ENCODE measurements at places on chromosomes 6 and 20. TPM values are rescaled to one million over a fixed set of nuclear protein-coding genes. Genes with fewer than 3 reads are reported as not detected.

Gene CCR6
- total RNA-seq = 4.0 TPM

Gene FLRT3
- not detected for total RNA-seq

Gene NMBR
- not detected for total RNA-seq

Gene RMND1
- total RNA-seq = 21.5 TPM

GRCh38 chr6:115885636-115886366 lies 174.9 kb downstream of the FRK start:
- DNase-seq = no peak

DNA sequence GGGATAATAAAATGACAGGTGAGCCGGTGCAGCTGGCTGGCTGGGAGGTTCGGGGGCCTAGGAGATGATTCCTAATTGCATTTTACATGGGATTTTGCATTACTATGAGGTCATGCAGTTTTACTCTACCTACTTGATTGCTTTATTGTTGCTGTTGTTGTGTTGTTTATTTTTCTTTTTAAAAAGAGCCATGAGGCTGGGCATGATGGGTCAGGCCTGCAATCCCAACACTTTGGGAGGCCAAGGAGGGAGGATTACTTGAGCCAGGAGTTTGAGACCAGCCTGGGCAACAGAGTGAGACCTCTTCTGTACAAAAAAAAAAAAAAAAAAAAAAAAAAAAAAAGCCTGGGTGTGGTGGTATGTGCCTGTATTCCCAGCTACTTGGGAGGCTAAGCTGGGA lies 104.8 kb downstream of the GJA1 start:
- DNase-seq = no peak

DNA sequence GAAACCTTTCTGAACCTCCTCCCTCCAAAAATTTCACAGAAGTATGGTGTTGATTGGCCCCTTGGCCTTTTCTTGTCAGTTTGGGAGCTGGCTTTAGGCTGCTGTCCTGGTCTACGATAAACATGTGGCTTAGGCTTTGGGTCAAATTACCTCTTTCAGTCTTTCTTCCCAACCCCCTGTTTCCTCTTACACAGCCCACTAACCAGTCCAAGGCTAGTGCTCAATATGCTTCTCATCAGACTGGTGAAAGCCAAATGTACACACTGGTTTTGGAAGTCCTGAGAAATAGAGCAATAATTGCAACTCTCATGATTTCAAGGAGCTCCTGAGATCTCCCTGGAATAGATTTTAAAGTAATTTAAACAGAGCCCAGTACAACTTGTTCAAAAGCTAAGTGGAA lies 933.7 kb upstream of the GJE1 start:
- DNase-seq = no peak

DNA sequence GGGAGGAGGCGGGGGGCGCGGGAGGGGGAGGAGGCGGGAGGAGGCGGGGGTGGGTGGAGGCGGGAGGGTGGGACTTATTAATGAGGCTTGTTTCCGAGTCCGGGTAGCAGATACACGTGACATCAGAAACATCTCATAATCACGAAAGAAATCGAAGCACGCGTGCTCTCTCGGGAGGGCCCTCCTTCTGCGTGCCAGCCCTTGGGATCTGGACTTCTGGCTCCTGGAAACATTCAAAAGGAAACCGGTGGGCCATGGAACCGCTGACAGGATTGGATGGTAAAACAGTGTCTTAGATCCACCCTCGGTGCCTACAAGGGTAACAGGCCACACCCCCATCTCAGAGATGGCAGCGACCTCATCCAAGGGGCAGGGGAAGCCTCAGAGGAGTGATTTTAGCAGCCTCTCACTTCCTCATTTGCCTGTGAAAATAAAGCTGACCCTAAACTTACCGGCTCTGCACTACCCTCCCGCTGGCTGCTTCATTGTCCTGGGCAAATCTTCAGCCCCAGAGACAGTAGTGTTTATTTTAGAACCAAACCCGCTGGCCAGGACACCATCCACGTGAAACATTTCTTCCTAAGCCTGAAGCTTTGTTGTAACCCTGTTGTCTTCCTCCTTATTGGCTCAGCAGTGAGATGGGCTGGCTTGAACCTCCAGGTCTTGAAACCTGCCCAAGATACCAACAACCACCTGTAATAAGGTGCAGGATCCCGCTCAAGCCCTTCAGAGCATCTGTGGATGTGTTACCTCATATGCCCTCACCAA lies 97.5 kb downstream of the PSMG4 start:
- peak; percentile 61 for DNase-seq

- no peak for DNase-seq
Measured at GRCh38 chr6:117409420-117409819, 16.3 kb downstream of the ROS1 start.

DNA sequence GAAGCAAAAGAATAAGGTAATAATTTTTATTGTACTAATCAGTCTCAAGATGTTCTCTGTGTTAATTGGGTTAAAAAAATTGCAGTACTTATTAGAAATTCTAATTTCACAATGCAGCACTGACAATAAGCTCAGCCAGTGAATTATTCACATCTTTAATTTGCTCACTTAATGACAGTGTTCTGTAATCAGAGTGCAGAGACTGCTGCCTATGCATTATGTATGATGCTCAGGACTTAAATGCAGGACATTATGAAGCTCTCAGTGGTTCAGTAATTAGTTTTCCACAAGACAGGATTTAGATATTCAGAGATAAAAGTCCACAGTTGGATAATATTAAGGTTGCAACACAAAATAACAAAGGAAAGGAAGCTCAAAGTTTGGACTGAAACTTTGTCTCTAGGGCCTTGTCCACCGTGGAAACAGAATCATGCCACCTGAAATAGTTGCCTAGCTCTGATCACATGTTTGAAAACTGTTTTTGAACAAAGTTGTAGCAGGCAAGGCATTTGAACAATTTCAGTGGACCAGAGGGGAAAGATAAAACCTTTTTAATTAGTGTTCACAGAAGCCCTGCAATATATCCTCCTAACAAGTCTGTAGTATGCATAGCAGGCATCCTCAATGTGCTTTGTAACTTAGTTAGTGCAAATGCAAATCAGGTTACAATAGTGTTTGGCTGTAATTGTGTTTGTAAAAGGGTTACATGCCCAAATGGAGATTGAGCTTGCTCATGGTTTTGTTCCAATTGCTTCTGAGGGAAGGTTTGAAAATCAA lies 23.7 kb upstream of the MMS22L start:
- DNase-seq = no peak

- DNase-seq = no peak
Measured at GRCh38 chr20:43284486-43284885, 94.8 kb upstream of the PTPRT start.

DNA sequence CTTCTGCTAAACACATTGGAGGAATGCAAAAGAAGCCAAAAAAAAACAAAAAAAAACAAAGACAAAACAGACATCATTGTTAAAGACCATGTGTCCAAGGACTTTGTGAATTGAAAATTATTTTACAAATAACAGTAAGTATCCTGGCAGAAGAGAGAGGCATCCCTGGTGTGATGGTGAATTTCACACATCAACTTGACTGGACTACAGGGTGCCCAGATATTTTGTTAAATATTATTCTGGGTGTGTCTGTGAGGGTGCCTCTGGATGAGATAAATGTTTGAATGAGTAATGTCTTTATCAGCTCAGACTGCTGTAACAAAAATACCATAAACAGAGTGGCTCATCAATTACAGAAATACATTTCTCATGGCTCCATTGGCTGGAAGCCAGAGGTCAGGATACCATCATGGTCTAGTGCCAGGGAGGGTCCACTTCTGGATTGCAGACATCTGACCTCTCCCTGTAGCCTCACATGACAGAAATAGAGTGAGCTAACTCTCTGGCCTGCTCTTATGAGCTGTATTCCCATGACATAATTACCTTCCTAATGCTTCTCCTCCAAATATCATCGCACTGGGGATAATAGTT lies 12.2 kb upstream of the C6orf118 start:
- no peak for DNase-seq

GRCh38 chr6:145272246-145272645 lies 463.1 kb downstream of the EPM2A start:
- no peak for DNase-seq

- no peak for DNase-seq
Measured at GRCh38 chr6:156113631-156114030, 658.0 kb upstream of the NOX3 start.

- DNase-seq = no peak
Measured at GRCh38 chr6:90149280-90149679, 147.4 kb downstream of the BACH2 start.

GRCh38 chr6:115870464-115870863 lies 190.2 kb downstream of the FRK start:
- no peak for DNase-seq

GRCh38 chr6:14372734-14373489 lies 255.3 kb downstream of the CD83 start:
- DNase-seq = no peak

GRCh38 chr6:106275692-106276091 lies 49.9 kb downstream of the ATG5 start:
- DNase-seq = no peak

- no peak for DNase-seq
Measured at GRCh38 chr20:19609642-19610223, 148.3 kb upstream of the RIN2 start.

GRCh38 chr6:149008741-149009140 lies 261.9 kb downstream of the UST start:
- no peak for DNase-seq
